ENCODE measurements at places on chromosomes 11 and 22.

DNA sequence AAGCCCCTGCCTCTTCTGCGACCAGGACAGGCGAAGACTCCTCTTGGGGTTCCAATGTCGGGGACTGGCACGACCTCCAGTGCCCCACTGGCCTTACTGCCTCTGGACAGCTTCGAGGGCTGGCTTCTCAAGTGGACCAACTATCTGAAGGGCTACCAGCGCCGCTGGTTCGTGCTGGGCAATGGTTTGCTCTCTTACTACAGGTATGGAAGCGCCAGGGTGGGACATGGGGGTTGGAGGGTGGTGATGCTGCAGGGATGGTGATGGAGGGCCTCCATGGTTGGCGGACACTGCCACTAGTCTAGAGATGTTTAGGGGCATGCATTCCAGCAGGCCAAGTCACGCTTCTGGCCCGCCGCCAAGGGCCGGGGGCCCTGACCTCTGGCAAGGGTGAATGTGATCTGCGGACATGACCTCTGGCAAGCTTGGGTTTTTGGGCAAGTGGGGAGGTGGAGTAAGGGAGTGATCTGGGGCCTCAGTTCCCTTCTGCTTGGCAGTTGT, 727 bp downstream of the OSBP2 start:
- no peak for DNase-seq

DNA sequence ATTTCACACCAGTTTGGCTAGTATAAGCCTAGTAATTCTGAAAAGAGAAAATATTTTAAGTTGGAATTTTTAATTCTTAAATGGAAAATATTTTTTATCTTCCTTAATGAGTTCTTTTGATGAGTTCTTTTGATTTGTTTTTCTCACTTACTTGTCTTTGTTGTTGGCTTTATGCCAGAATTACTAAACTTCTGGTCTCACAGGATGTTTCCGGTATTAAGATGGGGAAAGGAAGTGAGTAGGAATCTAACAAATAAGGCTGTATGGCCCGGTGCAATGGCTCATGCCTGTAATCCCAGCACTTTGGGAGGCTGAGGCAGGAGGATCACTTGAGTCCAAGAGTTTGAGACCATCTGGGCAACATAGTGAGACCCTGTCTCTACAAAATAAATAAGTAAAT, 106.4 kb downstream of the ARHGAP42 start:
- no peak for DNase-seq

- no peak for DNase-seq
Observed at GRCh38 chr11:103358251-103358650, 249.0 kb downstream of the DYNC2H1 start.

DNA sequence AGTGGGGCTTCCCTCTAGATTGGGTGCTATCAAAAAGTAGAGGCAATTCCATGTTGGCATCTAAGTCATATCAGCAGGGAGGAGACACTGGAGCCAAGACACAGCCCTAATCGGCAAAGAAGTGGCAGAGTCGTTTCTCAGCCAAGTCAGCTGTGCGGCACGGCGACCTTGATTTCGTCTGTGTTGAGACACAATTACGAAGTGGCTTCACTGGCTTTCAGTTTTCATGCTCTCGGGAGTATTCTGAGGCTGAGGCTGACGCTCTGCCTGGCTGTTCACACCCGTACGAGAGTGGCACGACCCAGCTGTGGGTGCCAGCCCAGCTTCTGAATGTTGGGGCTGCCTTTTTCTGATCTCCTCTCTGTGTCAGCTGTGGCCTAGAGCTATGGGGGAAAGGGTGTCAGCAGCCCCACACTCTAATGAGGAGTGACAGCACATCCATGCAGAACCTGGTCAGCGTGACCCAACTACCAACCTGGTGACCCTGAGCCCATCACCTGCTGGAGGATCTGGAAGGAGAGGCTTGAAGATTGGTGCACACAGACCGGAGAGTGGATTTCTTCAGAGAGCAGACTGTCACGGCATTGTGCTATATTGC, 105.7 kb upstream of the TMEM45B start:
- no peak for DNase-seq

- DNase-seq: no peak
Observed at GRCh38 chr11:69055598-69056516, 7.1 kb downstream of the TPCN2 start.

DNA sequence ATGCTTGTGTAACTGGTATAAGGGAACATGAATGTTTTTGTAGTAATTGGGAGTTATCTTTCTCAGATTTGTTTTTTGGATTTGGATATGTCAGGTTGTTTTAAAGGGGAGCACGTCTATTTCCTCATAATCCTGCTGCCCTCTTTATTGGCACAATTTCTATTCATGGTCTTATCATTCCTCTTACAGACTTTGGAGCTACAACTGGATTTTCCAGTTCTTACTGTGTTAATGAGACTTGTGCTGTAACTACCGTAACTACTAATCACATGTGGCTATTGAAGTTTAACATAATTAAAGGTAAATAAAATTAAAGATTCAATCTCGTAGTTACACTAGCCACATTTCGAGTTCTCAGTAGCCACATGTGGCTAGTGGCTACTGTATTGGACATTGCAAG, 1.9 kb downstream of the FDX1 start:
- DNase-seq: no peak

DNA sequence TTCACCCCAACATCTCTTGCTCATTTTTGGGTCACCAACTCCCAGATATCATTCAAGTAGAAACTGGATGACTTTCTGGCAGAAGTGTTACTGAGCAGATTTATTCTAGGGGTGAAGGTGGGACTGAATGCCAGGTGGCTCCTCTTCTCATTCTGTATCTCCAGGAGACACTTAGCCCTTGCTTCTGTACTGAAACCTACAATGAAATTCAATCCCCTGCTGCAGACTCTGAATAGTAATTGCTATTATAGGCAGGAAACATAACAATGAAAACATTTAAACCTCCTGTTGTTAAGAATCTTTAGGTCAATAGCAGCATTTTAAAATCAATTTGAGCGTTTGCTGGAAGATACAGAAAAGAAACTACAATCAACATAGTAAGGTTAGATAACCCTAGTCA, 879.4 kb upstream of the TENM4 start:
- no peak for DNase-seq

GRCh38 chr11:26898799-26899198, 95.1 kb upstream of the FIBIN start:
- no peak for DNase-seq

GRCh38 chr11:27663326-27663725, 36.9 kb downstream of the BDNF start:
- no peak for DNase-seq

DNA sequence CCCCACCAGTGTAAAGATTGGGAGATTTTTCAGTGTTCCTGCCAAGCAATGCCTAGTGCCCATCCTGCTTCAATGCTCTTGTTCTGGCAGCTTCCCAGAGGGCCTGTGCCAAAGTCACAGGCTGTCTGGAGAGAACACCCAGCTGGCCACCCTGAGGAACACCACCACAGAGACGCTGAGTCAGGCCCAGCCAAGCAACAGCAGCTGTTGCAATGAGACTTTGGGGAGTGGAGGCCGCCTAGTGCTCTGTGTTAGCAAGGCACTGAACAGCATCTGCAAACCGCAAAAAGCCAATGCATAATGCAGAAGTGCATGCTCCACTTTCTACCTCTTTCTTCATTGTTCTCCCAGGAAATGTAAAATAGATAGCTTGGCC, 168.1 kb downstream of the NXPE2 start:
- DNase-seq: no peak

GRCh38 chr11:2259466-2259830, 10.9 kb downstream of the ASCL2 start:
- DNase-seq: no peak

DNA sequence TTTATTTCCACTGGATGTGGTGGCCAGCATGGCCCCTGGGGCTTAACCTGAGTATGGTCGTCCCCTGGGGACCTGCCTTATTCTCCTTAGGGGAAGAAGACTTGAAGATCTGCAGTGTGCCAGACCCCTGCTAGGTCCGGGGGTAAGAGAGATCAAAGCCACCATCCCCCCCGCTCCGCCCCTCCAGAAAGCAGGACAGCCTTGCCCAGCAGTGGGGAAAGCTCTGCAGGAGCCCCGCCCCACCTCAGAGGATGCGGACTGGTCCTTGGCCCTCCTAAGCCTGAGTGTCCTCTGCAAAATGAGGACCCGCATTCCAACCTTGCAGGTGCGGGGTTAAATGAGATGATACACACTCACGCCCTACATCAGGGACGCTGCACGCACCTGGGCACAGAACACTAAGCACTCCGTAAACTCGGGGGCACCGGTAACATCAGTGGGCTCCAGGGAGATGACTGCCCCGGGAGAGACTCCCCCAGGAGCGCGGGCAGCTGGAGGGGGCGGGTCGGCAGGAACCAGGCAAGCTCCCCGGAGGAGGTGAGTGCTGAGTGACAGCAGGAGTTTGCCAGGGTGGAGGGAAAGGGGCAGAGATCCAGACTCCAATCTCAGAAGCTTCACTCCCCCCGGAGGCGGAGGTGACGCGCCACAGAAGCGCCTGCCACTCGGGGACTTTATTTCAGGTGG, 564 bp upstream of the ANO1 start:
- DNase-seq: no peak

- no peak for DNase-seq
Observed at GRCh38 chr11:83241291-83241946, 44.7 kb downstream of the CCDC90B start.

GRCh38 chr22:44212936-44213335, 32.2 kb downstream of the PARVG start:
- DNase-seq: no peak

- DNase-seq: no peak
Observed at GRCh38 chr11:39570526-39570925, 1888.9 kb downstream of the LRRC4C start.

- DNase-seq: no peak
Observed at GRCh38 chr11:123200264-123200663, 5.2 kb upstream of the CLMP start.

DNA sequence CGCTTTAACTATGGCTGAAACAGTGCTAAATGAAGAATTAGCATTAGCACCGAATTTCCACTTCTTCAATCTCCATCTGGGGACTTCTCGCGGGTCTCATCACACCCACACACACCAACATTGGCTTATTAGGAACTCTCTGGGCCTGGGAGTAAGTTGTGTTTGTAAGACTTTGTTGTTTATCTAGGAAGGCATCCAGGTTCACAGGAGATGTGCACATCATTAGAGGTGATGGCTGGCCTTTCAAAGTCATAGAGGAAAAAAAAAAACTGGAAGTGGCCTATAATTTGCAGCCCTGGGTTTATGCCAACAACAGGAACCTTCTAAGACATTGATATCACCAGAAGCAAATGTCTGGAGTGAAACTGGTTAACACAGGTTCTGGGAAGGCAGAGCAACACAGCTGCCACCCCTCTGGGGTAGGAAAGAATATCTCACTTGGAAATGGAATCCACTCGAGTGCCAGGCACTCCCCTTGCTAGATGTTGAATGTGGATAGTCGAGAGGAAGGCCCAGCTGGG, 84.5 kb downstream of the TRAF6 start:
- DNase-seq: no peak

DNA sequence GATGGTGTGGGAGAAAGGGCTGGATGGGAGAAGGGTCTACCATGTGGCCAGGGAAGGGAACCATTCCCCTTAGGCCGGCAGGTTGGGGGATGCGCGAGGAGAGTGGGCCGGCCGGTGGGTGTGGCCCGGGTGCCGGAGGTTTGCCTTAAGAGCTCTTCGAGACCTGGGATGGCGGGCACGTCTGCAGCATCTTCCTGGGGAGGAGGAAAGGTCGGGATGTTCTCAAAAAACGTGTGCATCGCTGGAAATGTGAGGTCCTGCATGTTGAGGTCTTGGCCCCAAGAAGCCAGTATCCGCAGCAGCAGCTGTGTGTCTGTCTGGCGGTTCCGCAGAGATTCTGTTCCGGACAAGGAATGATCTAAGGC, 1.4 kb downstream of the NAV2 start:
- no peak for DNase-seq

DNA sequence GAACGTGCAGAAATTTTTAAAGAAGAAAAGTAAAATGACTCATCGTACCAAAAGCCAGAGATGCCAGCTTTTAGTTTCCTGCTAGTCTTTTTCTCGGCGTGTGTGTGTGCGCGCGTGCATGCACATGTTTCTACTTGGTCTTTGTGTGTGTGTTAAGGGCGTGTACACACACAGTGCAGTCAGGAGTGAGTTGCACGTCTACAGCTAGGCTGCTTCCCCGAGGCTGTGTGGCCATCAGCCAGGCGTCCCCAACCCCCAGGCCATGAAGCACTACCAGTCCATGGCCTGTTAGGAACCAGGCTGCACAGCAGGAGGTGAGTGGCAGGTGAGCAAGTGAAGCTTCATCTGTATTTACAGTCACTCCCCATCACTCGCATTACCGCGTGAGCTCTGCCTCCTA, 36.4 kb downstream of the KCNQ1 start:
- DNase-seq: no peak

- no peak for DNase-seq
Observed at GRCh38 chr11:18229501-18229900, 7.1 kb downstream of the SAA4 start.

DNA sequence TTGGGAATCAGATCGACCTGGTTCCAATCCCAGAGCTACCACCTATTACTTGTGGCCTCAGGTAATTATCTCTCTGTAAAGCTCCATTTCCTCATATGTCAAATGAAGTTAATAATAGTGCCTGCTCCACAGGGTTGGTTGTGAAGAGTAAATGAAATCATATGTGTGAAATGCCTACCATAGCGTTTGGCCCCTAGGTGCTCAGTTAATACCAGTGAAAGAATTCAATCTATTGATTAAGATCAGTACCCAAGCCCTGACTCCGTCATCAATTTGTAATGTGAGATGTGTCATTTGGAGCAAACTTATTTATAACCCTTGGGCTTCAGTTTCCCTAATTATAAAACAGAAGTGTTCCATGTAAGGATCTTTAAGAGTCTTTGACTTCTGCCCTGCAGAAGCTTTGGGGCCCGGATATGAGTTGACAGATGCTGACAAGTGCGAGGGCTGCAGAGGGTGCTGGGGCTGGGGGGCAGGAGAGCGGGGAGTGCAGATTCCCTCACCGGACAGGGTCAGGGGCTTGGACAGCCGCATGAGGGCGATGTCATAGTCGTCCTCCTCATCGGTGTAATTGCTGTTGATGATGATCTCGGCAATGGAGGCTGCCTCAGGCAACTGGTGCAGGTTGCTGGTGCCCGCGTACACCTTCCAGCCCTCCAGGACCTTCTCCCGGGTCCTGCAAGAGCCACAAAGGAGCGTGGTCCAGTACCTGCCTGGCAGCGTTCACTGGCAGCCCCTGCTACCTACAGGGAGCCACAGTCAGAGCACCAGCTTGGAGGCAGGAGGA, 20.9 kb downstream of the TMPRSS13 start:
- no peak for DNase-seq

- peak; percentile 35 for DNase-seq
Observed at GRCh38 chr11:33987975-33988580, 63.5 kb upstream of the CAPRIN1 start.

DNA sequence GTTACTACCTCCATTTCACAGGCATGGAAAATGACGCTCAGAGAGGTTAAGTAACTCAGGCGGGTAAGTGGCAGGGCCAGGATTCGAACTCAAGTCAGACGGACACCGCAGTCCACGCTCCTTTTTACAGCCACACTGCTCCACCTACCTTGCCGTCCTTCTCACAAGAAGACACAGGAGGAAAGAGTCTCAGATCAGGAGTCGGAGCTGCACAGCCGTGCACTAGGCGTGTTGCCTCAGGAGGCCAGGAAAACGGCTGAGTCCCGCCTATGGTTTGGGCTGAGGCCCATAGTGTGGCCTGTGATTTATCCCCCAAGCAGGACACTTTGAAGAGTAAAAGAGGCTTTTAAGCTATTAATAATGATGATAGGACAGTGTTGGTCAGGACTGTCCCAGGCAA, 44.7 kb upstream of the CD5 start:
- DNase-seq: no peak

Measured in stimulated activated CD4-positive, alpha-beta T cell treated with anti-CD3 and anti-CD28 coated beads, TNF-alpha, amount 100 ng/mL, for 4 hours (primary cell).